Mesothelial cell of epicardium (in vitro differentiated cells): ENCODE measurements at places on chromosomes 13 and 19. TPM values are rescaled to one million over a fixed set of nuclear protein-coding genes. Genes with fewer than 3 reads are reported as not detected.

DNA sequence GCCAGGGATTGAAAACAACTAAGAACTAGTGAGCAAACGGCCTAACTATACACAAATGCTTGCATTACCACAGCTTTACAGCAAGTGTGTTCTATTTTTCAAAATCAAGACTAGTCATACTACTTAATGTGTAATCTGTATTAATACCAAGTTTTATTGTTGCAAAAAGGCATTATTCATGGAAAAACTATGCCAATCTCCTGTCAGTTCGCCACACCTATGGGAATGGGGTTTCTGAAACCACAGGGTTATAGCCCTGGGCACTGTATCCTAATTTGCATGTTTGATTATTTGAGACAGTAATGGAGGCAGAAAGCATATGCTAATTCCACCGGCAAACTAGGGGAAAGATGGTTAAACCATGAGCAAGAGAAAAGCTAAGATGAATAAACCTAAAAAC lies 14.3 kb downstream of the GAS6 start:
- no peak for DNase-seq

PSG3 gene
- total RNA-seq: not detected in 3 replicates

DNA sequence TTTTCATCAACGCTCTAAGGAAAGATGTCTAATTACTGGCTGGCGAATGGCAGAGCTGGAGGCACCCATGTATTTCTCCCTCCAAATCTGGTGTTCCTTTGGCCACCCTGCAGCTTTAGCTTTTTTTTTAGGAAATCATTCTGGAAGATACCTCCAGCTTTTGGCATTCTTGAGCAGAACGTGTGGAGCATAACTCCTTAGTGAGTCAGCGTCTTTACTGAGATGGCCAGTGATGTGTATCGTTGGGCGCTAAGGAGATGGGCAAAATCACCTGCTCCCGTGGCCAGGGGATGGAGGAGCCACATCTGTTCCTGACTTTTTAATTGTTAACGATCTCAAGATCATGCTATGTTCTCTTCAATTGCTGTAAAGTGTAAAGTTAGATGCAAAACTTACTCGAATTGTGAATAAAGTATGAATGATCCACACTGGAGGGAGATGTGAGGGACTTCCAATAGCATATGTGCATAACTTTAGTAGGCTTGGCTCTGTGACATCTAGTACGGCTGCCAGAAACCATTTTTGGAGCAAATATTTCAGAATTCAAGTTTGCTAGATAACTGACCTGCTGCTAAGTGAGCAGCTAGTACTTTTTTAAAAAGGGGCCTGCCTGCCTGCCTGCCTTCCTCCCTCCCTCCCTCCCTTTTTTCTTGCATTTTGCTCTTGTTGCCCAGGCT lies 24.4 kb upstream of the C1QTNF9 start:
- DNase-seq: no peak

DNA sequence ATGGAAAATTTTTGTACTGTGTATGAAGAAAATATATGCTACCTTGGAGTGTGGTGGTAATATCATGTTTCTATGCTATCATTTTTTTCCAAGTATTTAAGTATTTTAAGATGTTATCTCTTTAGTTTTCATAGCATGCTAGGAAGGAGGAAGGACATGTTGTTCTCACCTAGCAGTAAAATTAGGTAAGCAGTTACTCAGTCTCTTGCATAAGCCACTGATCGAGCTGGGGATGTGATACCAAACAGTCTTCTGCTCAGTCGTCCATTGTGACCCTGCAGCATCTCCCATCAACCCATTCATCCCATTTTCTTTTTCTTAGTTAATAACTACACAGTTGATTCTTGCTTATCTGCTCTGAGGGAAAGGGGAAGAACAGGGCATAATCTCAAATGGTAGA lies 130.6 kb downstream of the KLF5 start:
- no peak for DNase-seq

GRCh38 chr13:71056581-71056980 lies 810.4 kb downstream of the DACH1 start:
- no peak for DNase-seq

DNA sequence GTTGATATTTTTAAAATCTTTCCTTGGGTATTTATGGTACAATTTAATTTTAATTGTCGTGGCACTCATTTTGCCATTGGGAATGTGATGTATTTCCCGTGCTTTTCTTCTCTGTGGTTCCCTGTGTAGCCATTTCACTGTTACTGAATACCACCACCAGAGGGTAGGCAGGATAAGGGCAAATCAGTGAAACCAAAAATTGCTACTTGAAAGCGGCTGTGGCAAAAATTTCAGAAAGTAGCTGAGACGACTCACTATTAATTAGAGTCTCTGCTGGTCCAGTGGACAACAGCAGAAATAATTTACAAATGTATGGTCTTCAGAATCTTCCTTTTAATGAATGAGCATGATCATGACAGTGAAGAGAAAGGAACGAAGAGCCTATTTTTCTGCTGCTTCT lies 34.4 kb upstream of the MIR17HG start:
- DNase-seq: no peak

STARD13 gene
- 21.3 to 24.5 TPM (median 23.0 TPM) in 3 replicates for total RNA-seq

DNA sequence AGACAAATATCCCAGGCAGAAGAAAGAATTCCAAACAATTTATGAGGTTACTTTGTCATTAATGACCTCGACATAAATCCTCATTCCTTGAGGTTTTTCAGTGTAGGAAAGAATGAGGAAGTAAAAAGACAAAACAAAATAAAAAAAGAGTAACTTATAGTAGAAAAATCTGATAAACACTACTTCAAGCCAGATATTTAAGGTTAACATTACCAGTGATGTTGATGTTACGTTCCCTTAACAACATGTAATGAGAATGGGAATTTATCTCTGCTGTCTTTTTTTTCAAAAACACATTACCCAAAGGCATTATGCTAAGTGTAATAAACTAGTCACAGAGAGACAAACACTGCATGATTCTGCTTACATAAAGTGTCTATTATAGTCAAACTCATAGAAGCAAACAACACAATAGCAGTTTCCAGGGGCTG lies 935.1 kb downstream of the SLITRK1 start:
- no peak for DNase-seq

DNA sequence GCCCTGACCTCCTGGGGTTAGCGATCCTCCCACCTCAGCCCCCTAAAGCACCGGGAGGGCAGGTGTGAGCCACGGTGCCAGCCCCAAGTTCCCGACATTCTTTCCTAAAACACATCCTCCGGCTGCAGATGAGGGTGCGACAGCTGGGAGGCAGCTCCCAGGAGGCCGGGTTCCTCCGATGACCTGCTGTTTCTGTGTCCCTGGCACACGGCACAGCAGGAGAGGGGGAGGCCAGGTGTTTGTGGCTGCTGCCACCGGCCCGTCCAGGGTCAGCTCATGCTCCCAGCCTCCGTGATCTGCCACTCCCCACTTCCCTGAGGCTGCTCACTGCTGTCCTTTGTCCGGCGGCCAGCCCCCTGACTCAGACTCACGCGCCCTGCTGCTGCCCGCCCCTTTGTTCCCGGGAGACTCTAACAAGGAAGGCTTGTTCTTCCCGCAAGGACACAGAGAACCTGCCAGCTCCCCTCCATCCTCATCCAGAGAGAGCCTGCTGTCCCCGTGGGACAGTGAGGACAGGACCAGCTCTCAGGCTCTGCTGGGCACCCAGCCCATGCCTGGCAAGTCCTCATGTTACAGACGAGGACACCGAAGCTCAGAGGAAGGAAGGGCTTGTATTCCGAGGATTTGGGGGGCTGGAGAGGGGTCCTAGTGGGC lies 10.6 kb upstream of the MADCAM1 start:
- DNase-seq: no peak

GRCh38 chr19:18021121-18021755 lies 13.3 kb downstream of the ARRDC2 start:
- no peak for DNase-seq

- DNase-seq: no peak
Measured at GRCh38 chr19:8340341-8341096, 2.5 kb downstream of the KANK3 start.

AP2A1 gene
- 84.6 to 89.6 TPM (median 85.2 TPM) in 3 replicates for total RNA-seq
